ENCODE measurements at places on chromosomes 7 and 10.
A peak's percentile ranks its signal among the peaks of the same experiment; 100 is the strongest.

GRCh38 chr10:29838539-29838938, 203.8 kb upstream of the SVIL start:
- no peak for DNase-seq

- no peak for DNase-seq
These were observed 61.7 kb downstream of the SEMA3D start for GRCh38 chr7:85125176-85125575.

DNA sequence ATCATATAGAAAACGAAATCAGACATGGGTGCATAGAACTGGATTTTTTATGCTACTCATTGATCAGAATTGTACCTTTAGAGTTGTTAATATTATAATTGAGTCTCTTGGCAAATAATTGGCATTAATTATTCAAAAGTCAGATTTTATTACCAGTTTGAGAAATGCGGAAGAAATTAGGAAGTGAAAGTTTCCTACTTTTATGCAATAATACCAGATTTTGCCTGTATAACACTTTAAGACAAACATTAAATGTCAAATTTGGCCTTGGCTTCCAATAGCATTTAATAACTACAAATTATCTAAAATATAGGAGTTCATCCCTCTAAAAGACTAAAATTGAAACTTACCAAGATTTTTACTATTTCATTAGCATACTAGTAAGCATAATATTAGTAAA, 6.8 kb upstream of the TFEC start:
- DNase-seq, result peak; percentile 64

GRCh38 chr7:883055-884021, 7.0 kb downstream of the GET4 start:
- DNase-seq, result no peak

DNA sequence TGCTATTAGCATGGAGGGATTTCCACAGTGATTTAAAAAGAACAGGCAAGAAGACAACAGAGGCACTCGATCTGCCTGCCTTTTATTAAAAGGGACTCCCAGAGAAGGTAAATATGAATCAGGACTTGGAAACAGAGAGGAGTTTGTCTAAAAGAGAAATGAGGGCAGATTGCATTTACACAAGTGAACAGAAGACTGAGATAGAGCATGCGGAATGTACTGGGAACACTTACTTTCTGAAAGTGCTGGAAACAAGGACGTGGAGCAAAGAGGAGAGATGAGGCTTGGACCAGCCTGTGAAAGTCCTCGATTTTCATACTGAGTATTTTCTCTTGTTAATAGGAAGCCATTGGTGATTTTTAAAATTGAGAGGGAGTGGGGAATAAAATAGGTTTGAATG, 35.7 kb downstream of the MEOX2 start:
- no peak for DNase-seq

DNA sequence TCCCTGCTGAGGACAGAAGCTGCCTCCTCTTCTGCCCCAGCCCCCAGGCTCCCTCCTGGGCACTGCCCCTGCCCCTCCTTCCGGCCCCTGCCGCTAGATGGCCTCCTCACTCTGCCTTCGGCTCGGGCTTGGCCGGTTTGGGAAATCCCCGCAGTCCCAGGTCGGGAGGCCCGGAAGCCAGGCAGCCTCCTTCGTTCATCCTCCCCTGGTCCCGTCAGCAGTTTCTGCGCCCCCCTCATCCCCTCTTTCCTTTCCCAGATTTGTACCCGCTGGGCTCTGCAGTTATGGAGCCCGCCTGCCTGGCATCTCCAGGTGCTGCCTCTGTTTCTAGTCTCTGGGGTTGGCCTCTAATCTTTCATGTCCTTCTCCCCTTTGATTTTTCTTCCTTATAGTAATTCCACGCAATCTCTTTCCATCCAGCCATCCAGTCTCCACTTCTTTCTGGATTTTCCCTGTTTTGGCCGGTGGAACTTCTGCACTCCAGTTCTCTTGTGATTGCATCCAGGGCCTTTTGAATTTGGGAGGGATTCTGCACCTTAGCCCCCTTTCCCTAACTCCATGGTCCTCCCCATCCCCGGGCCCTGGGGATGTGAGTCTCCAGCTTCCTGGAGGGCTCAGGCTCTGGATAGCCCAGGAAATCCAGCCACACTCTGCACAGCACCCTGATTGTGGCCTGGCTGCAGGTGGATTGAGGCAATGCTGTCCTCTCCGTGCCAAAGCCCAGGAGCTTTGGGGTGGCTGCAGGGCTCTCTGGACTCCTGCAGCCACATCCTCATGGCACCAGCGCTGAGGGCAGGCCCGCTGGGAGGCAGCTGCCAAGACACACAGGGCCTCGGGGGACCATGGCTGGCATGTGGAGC, 3.3 kb upstream of the SHH start:
- peak; percentile 33 for DNase-seq

- no peak for DNase-seq
These were observed 698.6 kb upstream of the NRP1 start for GRCh38 chr10:34033078-34033477.

- DNase-seq, result no peak
These were observed 354 bp upstream of the FERD3L start for GRCh38 chr7:19145434-19146115.

DNA sequence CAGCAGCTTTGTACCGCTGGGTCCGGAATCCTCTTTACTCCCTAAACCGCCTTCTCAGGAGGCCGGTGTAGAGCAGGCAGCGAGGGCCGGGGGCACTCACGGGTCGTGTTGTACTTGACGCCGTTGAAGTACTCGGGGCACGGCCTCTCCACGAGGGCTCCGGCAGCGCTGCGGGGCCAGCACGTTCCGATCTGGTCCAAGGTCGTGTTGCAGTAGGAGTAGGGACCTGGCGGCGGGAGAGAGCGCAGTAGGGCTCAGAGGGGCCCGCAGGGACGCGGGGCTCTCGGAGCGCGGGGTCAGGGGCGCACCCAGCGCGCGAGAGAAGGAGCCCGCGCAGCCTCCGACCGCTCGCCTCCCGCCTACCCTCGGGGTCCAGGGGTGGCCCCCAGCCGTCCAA, 443 bp downstream of the CRHR2 start:
- no peak for DNase-seq

DNA sequence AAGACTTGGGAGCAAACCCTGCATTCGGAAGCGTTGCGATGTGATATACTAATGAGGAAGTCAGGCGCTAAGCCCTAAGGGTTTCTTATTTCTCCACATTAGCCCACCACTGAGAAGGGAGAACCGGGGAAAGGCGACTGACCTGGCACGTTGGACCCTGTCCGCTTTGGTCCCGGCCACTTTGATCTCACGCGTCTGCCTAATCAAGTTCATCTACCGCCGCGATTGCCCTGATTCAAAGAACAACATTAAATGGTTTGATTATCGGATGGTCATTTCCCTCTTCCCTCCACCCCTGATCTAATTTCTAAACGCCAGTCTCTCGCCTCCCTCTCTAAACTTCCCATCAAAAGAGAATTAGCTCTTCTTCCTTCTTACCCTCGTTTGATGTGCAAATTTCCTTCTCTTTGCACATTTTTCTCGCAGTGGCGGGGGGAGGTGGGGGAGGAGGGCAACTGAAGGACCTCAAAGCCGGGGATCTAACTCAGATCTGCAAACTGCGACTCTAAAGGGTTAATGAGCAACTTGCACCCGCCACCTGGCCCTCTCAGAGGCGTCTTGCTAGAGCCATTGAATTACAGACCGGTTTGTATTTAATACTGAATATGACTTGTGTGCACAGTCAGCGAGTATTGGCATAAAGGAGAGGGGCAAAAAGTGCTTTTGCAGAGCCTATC, 687 bp upstream of the DKK1 start:
- DNase-seq, result no peak
